ENCODE measurements at places on chromosomes 6 and 20. TPM values are rescaled to one million over a fixed set of nuclear protein-coding genes. Genes with fewer than 3 reads are reported as not detected.

AKAP12 gene
- total RNA-seq: 430 TPM

PPARD gene
- total RNA-seq: 10.8 TPM

SAMD10 gene
- 9.5 TPM for total RNA-seq

PI16 gene
- not detected for total RNA-seq

KIFC1 gene
- 117 TPM for total RNA-seq

PTCRA gene
- not detected for total RNA-seq

MYBL2 gene
- total RNA-seq: 77.0 TPM

FLRT3 gene
- total RNA-seq: 3.3 TPM

MRAP2 gene
- total RNA-seq: not detected

NKAIN2 gene
- total RNA-seq: under 0.01 TPM

Data from epithelial cell of proximal tubule (primary cell).